Natural killer cell (primary cell): ENCODE measurements at places on chromosomes 2 and 18. TPM values are rescaled to one million over a fixed set of nuclear protein-coding genes. Genes with fewer than 3 reads are reported as not detected.

SH3BP4 gene
- total RNA-seq = 2.6 TPM

GRCh38 chr2:65291216-65292105 is 63.8 kb downstream of the ACTR2 start:
- DNase-seq = no peak

GRCh38 chr2:104658144-104658835 is 195.6 kb upstream of the POU3F3 start:
- peak; percentile 5 for DNase-seq

- no peak for DNase-seq
These were observed 56.3 kb downstream of the SLC25A12 start for GRCh38 chr2:171837736-171838135.

POTEI gene
- not detected for total RNA-seq

- DNase-seq = no peak
These were observed 38.3 kb upstream of the RNU4ATAC start for GRCh38 chr2:121492409-121492808.

GALR1 gene
- not detected for total RNA-seq

- DNase-seq = no peak
These were observed 304.1 kb upstream of the FAM98A start for GRCh38 chr2:33903215-33903614.

PARD3B gene
- total RNA-seq = 0.45 TPM

DNA sequence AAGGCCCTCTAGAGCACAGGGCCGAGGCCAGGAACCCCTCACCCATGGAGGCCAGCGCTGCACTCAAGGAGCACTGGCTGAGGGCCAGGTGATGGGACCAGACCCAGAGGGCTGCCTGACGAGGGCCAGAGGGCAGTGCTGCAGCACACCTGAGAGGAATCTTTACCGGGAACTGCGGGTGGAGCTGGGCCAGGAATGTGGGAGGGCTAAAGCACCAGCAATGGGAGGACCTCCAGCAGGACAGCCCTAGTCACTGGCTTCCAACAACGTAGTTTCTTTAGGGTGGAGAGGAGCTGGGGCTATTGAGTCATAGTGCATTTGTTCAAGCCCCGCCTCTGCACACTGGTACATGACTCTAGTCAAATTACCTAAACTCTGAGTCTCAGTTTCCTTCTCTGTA is 143.4 kb downstream of the TMEM17 start:
- DNase-seq = no peak

GATA6 gene
- total RNA-seq = 1.1 TPM

DNA sequence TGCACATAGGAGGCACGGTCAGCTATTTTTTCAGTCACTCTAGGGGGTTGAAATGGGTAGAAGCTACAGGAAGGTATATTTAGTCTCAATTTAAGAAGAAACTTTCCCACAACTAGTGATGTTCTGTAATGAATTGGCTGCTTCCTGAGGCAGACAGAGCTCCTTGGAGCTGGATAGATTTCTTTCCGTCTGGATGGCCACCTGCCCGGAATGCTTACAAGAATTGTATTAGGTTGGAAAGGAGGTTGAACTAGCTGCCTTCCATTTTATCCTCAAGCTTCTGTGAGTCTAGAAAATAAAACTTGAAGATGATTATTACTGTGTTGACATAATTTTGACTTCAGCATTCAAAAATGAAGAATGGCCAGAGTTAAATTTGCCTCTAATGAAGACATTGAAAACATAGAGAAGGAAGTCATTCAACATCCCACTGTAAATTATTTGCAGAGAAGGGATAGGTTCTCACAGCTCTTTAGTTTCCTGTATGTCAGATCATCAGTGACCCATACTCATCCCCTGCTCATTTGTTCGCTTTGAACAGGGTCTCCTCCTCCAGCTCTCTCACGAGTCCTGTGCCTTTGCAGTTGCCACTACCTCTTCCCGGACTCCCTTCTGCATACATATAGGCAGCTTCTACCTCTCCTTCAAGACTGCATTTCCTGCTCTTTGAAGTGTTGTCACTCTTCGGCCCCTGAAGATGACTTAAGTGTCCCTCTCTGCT is 88.8 kb downstream of the CRIM1 start:
- DNase-seq = no peak

DNA sequence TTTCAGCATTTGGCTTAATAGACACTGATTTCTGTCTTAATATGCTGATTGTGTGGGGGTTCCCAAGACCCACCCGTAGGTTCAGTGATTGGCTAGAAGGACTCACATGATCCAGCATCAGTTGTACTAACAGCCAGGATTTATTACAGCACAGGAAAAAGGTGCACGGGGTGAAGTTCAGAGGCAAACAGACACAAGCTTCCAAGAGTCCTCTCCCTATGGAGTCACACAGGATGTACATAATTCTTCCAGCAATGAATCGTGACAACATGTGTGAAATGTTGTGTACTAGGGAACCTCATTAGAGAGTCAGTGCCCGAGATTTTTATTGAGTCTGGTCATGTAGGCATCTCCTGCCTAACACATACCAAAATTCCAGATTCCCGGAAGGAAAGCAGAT is 52.8 kb downstream of the GALNT1 start:
- DNase-seq = no peak

- DNase-seq = no peak
These were observed 11.3 kb upstream of the KCNS3 start for GRCh38 chr2:17867133-17867532.

DNA sequence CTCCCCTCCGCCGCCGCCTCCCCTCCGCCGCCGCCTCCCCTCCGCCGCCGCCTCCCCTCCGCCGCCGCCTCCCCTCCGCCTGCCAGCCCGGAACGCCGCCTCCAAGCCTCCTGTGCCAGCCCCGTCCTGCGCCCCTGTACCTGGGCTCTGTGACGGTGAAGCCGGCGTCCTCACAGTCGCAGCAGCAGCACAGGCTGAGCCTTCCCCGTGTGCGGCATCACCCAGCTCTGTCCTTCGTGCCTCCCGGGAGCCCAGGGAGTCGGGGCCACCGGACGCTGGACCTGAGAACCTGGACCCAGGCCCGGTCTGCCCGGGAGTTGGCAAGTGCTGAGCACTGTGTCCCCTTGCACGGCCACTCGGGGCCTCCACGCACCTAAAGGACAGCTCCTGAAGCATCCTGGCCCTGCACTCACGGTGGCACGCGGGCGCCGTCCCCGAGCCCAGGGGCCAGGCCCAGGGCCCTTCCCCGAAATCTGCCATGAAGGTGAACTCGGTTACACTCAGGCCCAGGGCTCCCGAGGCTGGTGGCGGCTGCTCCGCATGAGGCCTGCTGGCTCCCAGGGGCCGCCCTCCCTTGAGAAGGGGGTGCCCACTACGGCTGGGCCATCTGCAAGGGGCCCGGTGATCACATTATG is 32.9 kb downstream of the RTP5 start:
- peak; percentile 12 for DNase-seq
